ENCODE measurements at places on chromosomes 7 and 10.
A peak's percentile ranks its signal among the peaks of the same experiment; 100 is the strongest.

- no peak for DNase-seq
Measured at GRCh38 chr10:67257018-67257417, 331.2 kb downstream of the LRRTM3 start.

DNA sequence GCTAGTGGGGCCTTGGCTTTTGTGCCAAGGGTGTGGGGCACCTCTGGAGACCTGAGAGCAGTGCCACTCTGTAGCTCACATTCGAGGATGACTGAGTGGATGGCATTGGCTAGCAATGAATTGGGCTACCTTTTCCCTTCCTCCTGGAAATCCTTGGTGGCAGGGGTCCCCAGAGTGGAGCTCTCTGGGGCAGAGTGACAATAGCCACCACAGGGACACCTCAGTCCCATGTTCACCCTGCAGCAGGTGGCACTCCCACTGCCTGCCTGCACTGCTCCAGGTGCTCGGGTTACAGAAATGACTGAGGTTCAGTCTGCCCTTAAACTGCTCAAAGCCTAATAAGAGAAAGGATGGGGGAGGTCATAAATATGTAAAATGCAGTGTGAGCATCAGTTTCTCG is 17.8 kb downstream of the BTBD16 start:
- DNase-seq, result no peak

- no peak for DNase-seq
Measured at GRCh38 chr10:86310702-86311101, 55.9 kb downstream of the GRID1 start.

DNA sequence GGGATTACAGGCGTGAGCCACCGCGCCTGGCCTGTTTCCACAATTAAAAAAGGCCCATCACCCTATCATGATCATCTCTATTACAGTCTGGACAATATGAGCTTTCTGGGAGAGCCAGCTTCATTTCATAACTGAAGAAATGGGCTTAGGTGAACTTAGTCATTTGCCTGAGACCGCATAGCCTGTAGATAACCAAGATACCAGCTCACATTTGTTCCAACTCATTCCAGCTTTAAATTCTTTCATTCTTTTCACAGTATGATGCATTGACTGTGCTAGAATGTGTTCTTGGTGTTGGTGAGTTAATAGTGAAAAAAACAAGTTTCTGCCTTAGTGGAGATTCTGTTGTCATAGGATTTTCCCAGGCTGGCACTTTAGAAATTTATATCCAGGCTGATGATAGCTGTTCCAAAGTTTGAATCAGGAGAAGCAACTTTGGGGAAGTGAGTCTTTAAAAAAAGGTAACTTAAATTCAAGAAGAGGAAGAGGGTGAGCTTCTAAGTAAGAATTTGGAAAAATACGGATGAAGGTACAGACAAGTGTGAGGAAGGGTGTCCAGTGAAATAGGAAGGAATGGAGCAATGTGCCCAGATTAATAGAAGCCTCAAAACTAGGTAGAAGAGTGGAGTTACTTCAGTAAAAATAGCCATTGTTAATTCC is 2.1 kb upstream of the H2AZ2 start:
- no peak for DNase-seq

GRCh38 chr7:74625446-74625845 is 32.1 kb upstream of the GTF2I start:
- DNase-seq, result no peak

DNA sequence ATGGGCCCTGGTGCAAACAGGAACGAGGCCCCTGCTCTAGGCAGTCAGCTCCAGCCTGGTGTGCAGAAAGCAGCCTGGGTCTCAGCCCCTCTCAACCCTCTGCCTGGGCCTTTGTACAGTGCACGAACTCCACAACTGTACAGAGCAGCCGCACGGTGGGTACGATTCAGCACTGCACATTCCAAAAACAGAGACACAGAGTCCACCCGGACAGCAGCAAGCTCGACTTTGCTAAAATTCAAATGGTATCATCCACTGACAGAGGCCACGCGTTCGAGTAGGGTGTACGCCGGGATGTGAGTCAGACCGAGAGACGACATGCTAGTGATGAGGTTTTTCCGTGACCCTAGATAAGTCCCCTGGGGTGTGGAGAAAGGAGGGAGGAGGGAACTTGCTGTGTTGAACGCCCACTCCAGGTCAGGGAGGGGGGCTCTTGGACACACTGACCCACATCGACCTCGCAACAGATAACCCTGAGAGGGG is 65.6 kb upstream of the PDGFA start:
- no peak for DNase-seq

- no peak for DNase-seq
Measured at GRCh38 chr7:158054081-158054480, 533.5 kb downstream of the PTPRN2 start.

DNA sequence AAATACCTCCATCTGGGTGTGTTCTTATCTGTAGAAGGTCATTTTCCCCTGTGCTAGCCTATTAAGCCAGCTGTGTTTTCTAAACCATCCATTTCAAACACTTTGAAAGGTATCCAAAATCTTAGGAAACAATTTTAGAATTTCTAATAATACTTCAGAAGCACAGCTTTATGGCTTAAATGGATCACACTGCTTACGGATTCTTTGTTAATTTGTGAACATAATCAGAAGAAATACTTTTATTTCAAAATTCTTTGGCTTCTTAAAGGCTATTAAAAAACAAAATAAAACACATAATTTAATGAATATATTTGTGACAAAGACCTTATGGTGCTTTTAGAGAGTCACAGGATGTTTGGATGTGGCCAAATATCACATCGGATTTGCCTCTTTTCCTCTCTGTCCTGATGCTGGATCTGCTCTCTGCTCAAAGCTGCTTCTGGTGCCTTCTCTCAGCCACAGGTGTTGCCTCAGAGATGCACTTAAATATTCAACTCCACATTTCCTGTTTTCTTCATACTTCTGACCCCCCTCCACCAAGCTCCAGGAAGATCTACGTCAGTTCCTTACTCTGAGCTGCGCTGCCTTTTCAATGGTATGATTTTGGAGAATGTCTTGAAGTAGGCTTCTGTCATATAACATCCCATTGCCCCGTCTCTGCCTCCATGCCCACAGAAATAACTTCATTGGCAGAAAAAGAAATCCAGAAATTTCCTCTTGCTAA is 230.6 kb downstream of the MLLT10 start:
- DNase-seq, result peak; percentile 39

GRCh38 chr7:90832726-90833125 is 236.6 kb downstream of the CDK14 start:
- no peak for DNase-seq

DNA sequence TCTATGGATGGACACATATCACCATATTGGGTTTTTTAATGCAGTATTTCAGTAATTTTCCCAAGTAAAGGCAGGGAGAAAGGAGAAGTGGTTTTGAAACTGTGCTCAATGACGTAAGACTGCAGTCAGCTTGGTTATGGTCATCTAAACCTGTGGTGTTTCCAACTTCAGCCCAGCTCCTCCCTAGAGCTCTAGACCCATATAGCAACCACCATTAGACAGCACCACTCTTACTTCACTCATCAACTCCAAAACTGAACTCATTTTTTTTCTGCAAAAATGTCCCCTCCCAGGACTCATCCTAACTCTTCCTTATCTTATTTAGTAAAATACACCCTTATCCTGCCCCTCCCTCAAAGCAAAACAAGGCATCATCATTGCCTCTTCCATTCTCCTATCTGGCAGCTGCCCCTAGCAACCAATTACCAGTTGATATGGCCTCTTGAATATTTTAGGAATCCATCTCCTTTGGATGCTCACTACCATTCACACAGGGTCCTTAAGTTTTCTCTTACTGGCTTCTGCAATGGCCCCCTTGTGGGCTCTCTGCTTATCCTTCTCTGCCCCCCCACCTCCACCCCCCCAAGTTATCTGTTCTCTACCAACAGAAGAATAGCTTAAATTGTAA is 1.5 kb upstream of the RALA start:
- DNase-seq, result no peak

- DNase-seq, result no peak
Measured at GRCh38 chr7:120783273-120783672, 74.7 kb downstream of the TSPAN12 start.

DNA sequence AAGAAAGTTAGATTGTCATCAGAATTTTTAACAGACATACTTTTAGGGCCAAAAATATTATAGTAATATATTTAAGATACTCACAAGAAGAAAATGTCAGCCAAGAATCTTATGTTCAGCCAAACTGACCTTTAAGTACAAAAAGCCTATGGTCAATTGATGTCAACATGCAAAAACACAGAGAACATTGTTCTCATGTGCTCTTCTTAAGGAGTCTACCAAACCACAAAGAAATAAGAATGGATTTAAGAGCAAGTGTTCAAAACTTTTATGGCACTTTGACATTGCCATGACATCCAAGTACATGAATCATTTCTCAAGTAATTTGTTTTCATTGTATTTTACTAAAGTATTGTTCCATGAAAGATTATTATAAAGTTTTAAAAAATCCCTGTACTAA is 180.4 kb downstream of the TMEM26 start:
- DNase-seq, result no peak

DNA sequence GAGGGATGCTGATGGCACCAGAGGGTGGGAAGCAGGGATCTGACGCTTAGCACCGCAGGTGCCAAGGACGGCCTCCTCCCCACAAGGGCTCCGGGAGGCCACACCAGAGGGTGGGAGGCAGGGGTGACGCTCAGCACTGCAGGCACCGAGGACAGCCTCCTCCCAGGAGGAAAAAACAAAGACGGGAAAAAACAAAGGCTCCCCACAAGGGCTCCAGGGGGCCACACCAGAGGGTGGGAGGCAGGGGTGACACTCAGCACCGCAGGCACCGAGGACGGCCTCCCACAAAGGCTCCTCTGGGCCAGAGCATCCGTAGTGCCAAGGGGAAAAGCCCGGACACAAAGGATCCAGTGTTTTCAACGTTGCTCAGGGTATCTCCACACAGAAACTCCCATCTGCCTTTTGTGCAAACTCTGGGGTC is 25.6 kb downstream of the DIP2C start:
- DNase-seq, result no peak

DNA sequence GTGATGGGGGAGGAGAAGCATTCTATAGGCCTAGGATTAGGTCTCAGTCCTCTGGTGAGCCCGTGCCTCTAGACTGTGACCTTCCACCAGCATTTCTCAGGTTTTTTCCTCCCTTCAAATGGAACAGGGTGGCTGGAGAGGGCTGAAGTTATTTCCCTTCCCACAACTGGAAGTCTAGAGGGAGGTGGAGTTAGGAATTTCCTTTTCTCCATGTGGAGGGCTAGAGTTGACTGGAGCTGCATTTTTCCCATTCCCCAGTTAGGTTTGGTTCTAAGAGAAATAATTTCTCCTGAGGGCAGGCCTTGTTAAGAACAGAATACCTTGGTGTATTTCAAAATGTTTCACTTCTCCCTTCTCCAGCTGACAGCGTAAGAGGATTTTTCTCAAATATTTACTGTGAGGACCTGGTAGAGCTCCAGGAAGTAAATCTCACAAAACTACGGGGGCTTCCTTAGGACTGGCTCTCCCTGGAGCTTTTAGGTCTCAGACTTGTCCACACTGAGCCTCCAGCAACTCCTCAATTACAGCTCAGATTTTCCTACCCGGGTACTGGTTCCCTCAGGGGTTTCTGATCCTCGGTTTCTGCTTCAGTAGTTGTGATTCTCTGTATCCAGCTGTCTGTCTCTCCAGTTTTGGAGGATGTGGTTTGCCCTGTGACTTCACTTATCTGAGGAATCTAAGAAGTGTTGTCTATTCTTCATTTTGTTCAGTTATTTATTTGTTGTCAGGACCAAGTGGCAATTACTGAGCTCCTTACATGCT is 6.0 kb upstream of the REEP3 start:
- DNase-seq, result no peak

- no peak for DNase-seq
Measured at GRCh38 chr10:2986391-2986801, 81.0 kb upstream of the PFKP start.

GRCh38 chr10:3727268-3727667 is 57.7 kb downstream of the KLF6 start:
- no peak for DNase-seq

- DNase-seq, result no peak
Measured at GRCh38 chr7:45687721-45688120, 113.6 kb downstream of the ADCY1 start.

- no peak for DNase-seq
Measured at GRCh38 chr10:12934777-12935176, 66.7 kb downstream of the CCDC3 start.

GRCh38 chr7:87797798-87798403 is 78.3 kb downstream of the SLC25A40 start:
- DNase-seq, result peak; percentile 34

DNA sequence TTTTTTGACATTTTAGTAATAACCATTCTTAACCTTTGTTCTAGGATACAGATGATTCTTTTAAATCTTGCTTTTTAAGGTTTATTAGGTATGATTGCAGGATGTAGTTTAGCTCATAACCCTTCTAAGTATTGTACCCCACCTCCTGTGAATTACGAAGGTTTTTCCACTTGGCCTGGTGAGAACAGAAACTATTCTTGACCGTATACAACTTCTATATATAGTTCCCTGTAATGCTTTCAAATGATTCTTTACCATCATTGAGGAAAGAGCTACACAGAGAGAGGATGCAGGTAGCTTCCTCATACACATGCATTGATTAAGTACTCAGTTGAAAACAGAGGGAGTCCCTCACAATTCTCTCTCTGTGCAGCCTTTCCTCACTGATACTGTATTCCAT is 86.3 kb downstream of the PALS2 start:
- DNase-seq, result no peak

GRCh38 chr7:29309041-29309854 is 114.7 kb downstream of the CHN2 start:
- DNase-seq, result no peak

DNA sequence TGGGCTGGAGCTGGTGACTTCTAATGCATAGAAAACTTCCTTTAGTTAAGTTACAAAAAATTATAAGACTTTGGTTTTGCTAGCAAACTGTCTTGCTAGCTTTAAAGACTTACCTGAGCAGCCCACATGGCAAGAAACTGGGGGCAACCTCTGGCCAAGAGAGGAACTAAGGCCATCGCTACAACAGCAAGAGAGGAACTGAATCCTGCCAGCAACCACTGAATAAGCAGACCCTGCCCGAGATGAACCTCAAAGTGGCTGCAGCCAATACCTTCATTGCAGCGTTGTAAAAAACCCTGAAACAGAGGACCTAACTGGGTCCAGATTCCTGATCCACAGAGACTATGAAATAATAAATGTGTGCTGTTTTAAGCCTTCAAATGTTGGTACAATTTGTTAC is 54.6 kb upstream of the STARD3NL start:
- DNase-seq, result no peak

- DNase-seq, result no peak
Measured at GRCh38 chr10:98100476-98100875, 34.0 kb upstream of the R3HCC1L start.

All from right lung (tissue), 10 donors.